ENCODE measurements at places on chromosomes 13 and 19. TPM values are rescaled to one million over a fixed set of nuclear protein-coding genes. Genes with fewer than 3 reads are reported as not detected.

The CACNG8 gene
- total RNA-seq, result not detected

The CLIP3 gene
- total RNA-seq, result 5.0 TPM

The METTL21C gene
- total RNA-seq, result not detected

The ALKBH6 gene
- 10.3 TPM for total RNA-seq

The KLF5 gene
- total RNA-seq, result 5.4 TPM

The MAP3K10 gene
- total RNA-seq, result 1.8 TPM

The SPHK2 gene
- total RNA-seq, result 1.6 TPM

The IRGC gene
- not detected for total RNA-seq

The KLK10 gene
- total RNA-seq, result not detected

The SHISA2 gene
- total RNA-seq, result not detected

The SLAIN1 gene
- total RNA-seq, result 0.36 TPM

The KLK5 gene
- not detected for total RNA-seq

The CYP2B6 gene
- not detected for total RNA-seq

The TMEM59L gene
- under 0.01 TPM for total RNA-seq

The BST2 gene
- 0.18 TPM for total RNA-seq

The ZNF98 gene
- not detected for total RNA-seq

The CEACAM8 gene
- not detected for total RNA-seq

The URAD gene
- total RNA-seq, result not detected

The SCN1B gene
- total RNA-seq, result 2.0 TPM

The SERTM1 gene
- total RNA-seq, result not detected

The FPR2 gene
- total RNA-seq, result not detected

The CYP4F11 gene
- not detected for total RNA-seq

The JUNB gene
- 20.8 TPM for total RNA-seq

The SIGLEC12 gene
- not detected for total RNA-seq

The NALCN gene
- 5.6 TPM for total RNA-seq

The OR10H3 gene
- not detected for total RNA-seq

The ELAVL3 gene
- not detected for total RNA-seq

The LIN7B gene
- total RNA-seq, result 3.8 TPM

The NANOS3 gene
- total RNA-seq, result not detected

The CRX gene
- total RNA-seq, result not detected

The CD209 gene
- not detected for total RNA-seq

The PRX gene
- total RNA-seq, result 0.90 TPM

The PRR12 gene
- 0.36 TPM for total RNA-seq

The OR4F17 gene
- total RNA-seq, result not detected

Data from IMR-90 (cell line).